ENCODE measurements at places on chromosomes 6 and 20.

- DNase-seq: no peak
Measured at GRCh38 chr6:109834595-109835437, 143.3 kb upstream of the GPR6 start.

GRCh38 chr6:83192456-83192855, 609 bp downstream of the PGM3 start:
- DNase-seq: no peak

- no peak for DNase-seq
Measured at GRCh38 chr20:37393863-37394542, 48.1 kb downstream of the SRC start.

GRCh38 chr6:22057962-22058361, 238.9 kb downstream of the PRL start:
- DNase-seq: no peak

GRCh38 chr6:80603679-80604078, 497.2 kb downstream of the BCKDHB start:
- DNase-seq: no peak

DNA sequence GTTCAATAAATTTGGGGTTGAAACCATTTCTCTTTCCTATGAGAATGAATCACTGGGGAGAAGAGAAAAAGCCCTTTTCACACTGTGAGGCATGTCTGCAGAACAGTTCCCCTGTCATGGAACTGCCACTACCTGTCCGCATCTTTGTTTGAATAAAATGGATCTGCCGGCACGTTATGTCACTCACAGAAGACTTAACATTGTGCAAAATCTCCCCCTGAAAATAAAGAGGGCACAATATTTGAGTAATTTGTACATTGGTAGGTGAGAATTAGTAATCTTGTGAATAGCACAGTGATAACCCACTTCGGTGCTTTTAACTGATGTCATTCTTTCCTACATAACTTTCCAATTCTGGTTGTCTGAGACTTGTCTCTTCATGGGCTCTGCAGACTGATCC, 804.0 kb downstream of the C6orf118 start:
- no peak for DNase-seq

GRCh38 chr6:53192682-53193188, 44.1 kb upstream of the GCM1 start:
- no peak for DNase-seq

Data from stimulated activated CD4-positive, alpha-beta T cell treated with anti-CD3 and anti-CD28 coated beads, Interleukin-12 subunit alpha, Interleukin-12 subunit beta, amount 100 ng/mL, for 4 hours (primary cell).